ENCODE measurements at places on chromosomes 1 and 21.

DNA sequence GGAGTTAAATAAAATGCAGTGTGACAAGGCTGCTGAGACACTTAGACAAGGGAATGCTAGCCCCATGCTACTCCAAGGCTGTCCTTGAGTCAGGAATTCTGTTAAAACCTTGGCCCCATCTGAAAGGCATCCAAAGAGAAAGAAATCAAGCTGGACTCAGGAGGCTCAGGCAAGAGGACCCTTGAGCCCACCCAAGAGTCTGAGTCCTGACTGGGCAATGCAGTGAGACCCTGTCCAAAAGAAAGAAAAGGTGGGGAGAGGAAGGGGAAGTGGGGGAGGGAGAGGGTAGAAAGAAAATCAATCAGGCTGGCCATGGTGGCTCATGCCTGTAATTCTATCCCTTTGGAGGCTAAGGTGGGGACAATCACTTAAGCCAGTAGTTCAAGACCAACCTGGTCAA, 26.7 kb downstream of the CLSTN1 start:
- DNase-seq: no peak

GRCh38 chr1:176884911-176885310, 279.6 kb downstream of the ASTN1 start:
- no peak for DNase-seq

GRCh38 chr1:109395602-109396512, 1.9 kb downstream of the SORT1 start:
- DNase-seq: no peak

DNA sequence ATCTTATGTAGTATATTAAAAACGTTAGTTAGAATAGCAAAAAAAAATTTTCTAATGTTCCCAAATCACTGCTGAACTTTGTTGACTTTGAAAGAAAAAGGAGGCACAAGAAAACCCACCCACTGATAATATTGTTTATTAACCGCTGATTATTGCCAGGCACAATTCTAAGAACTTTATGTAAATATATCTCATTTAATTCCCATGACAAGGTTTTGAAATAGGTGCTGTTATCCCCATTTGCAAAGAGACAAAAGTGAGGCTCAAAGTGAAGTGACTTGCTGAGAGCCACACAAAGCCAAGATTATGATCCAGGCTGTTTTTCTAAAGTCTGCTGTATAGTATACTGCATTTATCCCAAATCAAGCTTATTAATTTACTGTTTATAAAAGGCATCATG, 56.4 kb downstream of the SASS6 start:
- DNase-seq: no peak

DNA sequence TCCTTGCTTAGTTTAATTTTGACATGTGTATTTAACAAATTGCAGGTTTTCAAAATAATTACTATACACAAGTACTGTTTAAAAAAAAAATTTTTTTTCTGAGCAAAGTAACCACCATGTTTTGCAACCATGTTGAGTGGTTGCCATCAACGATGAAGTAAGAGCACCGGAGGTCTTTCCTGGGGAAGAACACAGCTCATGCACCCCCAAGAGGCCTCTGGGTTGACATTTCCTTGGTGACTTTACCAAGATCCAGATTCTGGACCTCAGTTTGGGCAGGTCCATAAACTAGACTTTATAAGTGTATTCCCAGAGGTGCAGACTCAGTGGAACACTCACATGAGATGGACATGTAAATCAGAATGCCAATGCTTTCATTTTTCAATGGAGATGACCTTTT, 36.8 kb upstream of the RALGPS2 start:
- no peak for DNase-seq

DNA sequence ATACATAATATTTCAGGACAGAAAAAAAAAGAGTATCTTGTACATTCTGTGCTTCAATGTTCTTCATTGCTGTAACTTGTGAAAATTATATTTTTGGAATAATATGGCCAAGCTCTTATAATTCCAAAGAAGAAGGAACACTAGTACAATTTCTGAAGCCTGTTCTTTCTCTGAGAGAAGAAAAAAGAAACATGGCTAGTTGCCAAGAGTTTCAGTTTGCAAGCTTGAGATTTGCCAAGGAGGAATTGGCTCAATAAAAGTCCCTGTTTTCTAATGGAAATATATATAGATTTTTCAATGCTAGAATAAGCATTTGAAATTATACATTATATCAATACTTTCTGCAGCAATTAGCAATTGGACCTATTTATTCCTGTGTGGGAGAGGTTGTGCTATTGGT, 285.2 kb upstream of the NEGR1 start:
- DNase-seq: no peak
